ENCODE measurements at places on chromosomes 4 and X.

DNA sequence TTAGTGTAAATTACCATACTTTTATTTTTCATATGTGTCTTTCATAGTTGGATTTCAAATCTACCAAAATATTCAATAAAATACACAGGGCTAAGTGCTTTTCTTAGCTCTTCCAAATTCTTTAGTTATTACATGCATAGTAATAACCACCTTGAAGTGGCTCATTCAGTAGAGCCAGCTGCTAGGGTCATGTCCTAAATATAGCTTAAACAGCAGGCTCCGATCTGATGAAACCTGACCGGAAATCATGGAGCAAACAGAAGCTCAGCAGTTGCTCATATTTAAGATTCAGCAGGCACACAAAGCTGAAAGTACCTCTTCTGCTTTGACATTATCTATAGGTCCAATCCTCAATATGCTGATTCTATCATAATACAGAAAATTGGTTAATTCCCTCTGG lies 1470.4 kb downstream of the ADGRL3 start:
- DNase-seq = no peak

DNA sequence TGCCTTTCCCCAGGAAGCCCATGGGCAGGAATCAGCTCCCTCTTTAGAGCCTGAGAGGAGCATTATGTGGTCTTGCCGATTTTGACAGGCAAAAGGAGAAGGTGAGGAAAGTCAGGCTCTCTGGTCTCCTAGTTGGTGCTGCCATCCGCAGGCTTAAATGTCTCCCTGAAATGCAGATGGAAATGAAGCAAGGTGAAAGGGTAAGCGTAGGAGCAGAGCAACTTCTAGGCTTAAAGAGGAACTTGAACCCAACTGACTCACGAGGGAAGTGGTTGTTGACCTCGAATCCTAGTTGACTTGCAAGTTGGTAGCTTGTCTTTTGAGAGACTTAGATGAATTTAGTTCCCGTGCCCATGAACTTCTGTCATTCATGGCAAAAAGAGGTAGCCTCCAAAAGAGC lies 205.9 kb downstream of the PTTG2 start:
- no peak for DNase-seq

DNA sequence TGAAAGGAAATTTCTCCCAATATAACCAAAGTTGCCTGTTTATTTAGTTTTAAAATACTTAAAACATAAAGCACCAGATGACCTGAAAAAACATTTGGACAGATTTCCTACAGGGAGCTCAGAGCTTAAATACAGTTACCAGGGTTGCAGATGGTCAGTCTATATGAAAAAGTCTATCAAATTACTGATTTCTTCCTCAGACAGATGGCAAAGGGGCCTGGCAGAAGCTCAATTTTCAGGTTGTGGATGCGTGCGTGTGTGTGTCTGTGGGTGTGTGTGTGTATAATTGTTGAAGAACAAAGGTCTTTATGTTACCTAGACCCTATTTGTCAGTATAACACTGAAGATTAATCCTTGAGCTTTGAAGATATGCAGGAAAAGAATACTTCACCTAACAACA lies 169.4 kb downstream of the MAD2L1 start:
- no peak for DNase-seq

- no peak for DNase-seq
These were observed 944.7 kb upstream of the NDST4 start for GRCh38 chr4:116058129-116058528.

- peak; percentile 37 for DNase-seq
These were observed 653 bp downstream of the HHIP start for GRCh38 chr4:144646523-144647094.

DNA sequence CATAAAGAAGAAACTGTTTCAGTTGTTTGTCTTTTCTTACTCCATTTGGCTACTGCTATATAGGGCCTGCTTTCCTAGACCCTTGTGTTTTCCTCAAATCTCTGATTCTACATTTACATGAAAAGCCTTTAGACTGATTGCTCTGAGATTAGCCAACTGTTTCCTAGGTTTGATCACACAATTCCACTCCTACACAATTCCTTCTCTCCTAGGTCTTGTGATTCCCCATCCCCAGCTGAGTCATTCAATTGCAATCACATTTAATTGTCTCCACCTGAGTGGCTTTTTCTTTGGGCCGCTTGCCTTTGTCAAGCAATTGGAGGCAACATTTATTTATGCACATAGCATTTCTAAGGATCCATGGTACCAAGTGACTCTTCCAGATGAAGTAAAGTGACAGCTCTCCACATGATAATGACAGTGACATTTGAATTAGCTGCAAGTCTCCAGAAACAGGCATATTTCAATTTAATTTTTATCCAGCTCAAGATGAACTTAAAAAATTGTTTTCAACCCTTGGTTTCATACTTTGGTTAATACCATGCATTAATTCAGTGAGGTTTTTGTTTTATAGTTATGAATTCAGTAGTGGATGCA lies 35.8 kb downstream of the ATXN3L start:
- peak; percentile 50 for DNase-seq

DNA sequence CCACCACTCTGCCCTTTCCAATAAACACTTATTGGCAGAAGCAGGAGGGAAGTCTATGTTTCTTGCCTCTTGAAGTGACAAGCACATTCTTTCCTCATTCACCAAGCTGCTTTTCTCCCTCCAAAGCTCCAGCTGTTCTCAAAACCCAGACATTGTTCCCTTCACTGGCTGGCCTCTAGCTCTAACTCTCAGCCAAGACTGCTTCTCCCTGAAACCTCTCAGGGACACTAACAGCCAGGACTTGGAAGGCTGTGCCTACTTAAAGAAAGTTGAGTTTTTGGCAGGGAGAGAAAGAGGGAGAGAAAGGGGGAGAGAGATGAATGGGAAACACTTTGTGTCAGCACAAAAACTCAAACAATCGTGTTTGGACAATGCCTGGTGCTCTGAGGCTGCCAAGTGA lies 99.5 kb downstream of the COX18 start:
- no peak for DNase-seq

GRCh38 chr4:40178672-40179071 lies 18.2 kb upstream of the RHOH start:
- no peak for DNase-seq

GRCh38 chr4:16126714-16127113 lies 42.9 kb upstream of the PROM1 start:
- no peak for DNase-seq

- DNase-seq = no peak
These were observed 33.0 kb downstream of the SNCA start for GRCh38 chr4:89803915-89804314.

GRCh38 chr4:175238827-175239517 lies 320.8 kb downstream of the ADAM29 start:
- DNase-seq = no peak

GRCh38 chr4:47972181-47972580 lies 44.3 kb downstream of the CNGA1 start:
- DNase-seq = no peak

DNA sequence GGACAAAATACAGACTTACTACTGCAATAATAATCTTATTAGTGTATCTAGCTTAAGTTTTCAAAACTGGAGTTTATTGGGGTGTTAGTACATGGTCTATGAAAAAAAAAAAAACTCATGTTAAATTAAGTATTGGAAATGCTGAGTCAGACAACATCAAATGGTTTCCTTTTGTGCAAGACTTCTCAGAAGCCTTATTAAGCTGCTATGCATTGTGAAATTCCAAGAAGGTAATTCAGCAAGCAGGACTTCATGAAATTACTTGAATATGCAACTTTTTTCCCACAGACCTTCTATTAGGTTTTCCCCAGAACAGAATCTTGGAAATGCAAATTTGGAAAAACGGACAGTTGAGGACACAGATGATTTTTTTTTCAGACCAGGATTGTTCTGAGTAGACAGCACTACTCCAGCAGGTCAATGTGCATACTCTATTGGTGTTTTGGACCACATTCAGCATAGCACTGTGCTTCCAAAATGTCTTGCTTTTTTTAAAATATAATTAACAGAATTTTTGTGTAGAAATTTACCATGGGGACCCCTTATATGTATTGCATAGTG lies 568.8 kb upstream of the TENM3 start:
- DNase-seq = no peak

- no peak for DNase-seq
These were observed 26.9 kb downstream of the IGSF1 start for GRCh38 chrX:131262200-131262599.

- DNase-seq = no peak
These were observed 109.4 kb upstream of the INTU start for GRCh38 chr4:127523369-127523768.

- DNase-seq = peak; percentile 47
These were observed 82.3 kb downstream of the PRSS12 start for GRCh38 chr4:118270492-118270891.

DNA sequence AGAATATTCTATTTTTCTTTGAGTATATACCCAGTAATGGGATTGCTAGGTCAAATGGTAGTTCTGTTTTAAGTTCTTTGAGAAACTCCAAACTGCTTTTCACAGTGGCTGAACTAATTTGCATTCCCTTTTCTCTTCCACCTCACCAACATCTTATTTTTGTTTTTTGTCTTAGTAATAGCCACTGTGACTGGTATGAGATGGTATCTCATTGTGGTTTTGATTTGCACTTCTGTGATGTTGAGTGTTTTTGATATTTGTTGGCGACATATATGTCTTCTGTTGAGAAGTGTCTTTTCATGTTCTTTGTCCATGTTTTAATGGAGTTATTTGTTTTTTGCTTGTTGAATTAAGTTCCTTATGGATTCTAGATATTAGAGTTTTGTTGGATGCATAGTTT lies 24.4 kb downstream of the AIMP1 start:
- no peak for DNase-seq

- DNase-seq = no peak
These were observed 127.8 kb downstream of the DDX53 start for GRCh38 chrX:23127586-23127985.

DNA sequence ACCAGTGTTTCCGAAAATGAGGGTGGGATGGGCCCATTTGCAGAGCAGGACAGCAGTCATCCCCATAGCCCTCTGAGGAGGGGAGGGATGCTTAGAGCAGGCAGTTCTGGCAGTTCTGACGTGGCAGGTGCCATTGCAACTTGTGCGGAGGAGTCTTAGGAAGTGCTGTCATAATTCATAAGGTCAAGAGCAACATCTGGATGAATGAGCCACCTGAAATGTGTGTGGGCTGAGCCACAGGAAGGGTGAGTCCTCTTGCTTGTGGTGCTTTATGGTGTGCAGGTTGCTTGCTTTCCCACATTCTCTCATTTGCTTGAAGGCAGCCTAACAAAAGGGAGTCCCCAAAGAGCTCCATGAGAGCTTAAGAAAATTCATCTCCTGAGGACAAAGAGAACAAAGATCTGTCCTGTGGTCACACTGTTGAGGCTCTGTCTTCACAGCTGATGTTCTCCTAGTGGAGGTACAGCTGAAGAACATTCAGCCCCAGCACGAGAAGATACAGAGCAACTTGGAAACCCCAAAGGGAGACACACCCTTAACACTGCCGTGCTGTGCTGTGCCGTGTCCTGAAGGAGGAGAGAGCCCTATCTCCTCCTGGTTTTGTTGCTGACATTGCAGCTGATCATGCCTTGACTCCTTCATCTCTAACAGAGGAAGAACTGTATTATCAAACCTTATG lies 60.3 kb downstream of the DLG3 start:
- no peak for DNase-seq

GRCh38 chr4:123617791-123618190 lies 221.2 kb downstream of the SPRY1 start:
- DNase-seq = no peak

DNA sequence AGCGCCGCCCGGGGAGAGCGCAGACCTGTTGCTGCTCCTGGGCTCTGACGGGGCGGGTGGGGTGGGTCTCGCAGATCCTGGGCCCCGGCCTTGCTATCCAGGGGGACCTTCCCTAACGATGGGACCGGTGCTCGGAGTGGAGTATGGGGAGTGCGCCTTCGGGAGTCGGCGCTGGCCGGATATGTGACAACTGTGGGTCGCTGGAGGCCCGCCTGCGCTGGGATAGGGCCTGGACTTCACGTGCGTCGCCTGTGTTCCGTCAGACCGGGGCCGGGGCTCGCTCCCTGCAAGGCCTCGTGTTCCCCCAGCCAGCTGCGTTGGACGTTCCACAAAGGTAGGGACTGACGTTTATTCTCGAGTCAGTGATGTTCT lies 1.3 kb downstream of the TBL1X start:
- DNase-seq = peak; percentile 31

GRCh38 chrX:141742666-141743065 lies 44.1 kb upstream of the SPANXD start:
- no peak for DNase-seq

- DNase-seq = peak; percentile 25
These were observed 85.2 kb upstream of the STS start for GRCh38 chrX:7062276-7062675.

GRCh38 chrX:137151403-137151802 lies 117.6 kb upstream of the GPR101 start:
- DNase-seq = no peak

DNA sequence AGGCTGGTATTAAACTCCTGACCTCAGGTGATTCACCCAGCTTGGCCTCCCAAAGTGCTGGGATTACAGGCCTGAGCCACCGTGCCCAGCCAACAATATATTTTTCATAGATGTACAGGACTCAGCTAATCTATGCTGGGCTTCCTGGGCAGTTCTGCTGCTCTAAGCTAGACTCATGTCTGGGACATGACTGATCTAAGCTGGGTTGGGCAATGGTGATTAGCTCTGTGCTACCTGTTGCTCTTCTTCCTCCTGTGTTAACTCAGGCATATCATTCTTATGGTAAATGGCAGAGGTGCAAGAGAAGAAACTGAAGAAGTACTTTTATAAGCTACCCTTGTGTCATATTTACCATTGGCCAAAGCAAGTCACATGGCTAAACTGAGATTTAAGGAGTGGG lies 11.4 kb upstream of the SUPT20HL2 start:
- no peak for DNase-seq

DNA sequence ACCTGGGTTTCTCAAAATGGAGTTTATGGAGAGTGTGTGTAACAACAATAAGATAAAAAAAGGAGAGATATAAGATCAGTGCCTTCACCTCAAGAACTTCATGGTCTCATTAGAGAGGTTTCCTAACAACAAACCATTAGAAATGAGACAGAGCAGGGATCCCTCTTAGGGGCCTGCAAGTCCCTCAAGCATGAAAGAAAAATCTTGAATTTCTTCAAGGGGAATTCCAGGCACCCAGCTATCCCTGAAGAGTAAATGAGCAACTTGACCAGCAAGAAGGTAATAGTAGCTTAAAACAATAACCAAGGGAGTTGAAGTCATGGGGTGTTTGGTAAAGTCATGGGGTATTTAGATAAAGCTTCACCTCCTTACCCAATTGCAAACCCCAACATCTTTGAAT lies 49.7 kb upstream of the TLR3 start:
- DNase-seq = no peak

GRCh38 chr4:108172231-108172752 lies 3.6 kb upstream of the LEF1 start:
- peak; percentile 21 for DNase-seq

- DNase-seq = no peak
These were observed 73.8 kb downstream of the KDM6A start for GRCh38 chrX:44946771-44947170.

- peak; percentile 18 for DNase-seq
These were observed 374.7 kb downstream of the ANKRD50 start for GRCh38 chr4:124337874-124338273.

DNA sequence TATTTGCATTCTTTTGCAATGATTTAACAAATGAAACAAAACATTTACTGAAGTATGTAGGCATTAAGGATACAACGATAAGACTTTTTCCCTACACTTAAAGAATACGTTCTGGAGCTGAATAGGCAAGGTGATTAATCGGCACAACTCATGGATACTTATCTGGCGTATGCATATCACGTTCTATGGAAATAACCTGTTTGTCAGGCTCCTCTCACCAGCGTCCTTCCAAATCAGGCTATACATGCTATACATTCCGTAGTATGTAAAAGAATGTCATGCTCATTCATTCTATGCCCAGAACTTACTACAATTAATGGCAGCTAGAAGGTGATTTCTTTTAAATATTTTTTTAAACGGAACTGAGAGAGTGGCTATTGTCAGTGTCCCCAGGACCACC lies 25.6 kb upstream of the TCEANC start:
- DNase-seq = no peak
